ENCODE measurements at places on chromosomes 4 and X.
A peak's percentile ranks its signal among the peaks of the same experiment; 100 is the strongest.

GRCh38 chr4:42366959-42367358, 30.3 kb upstream of the SHISA3 start:
- DNase-seq, result no peak

DNA sequence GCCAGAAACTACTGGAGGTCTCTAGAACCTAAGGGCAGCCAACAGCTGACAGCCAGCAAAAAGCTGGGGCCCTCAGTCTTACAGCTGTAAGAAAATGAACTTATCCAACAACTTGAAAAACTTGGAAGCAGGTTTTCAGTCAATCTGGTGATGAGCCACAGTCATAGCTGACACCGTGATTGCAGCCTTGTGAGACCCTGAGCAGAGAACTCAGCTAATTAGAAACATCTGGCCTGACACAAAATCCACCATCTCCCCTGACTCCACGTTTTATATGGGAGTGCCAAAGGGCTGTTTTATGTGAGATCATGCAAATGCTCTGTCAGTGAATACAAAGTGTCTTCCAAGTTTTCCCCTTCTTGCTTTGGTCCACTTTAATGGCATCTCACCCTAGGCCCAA, 198.8 kb upstream of the DCAF8L1 start:
- DNase-seq, result no peak

- no peak for DNase-seq
Measured at GRCh38 chr4:87044511-87045233, 109.9 kb downstream of the AFF1 start.

DNA sequence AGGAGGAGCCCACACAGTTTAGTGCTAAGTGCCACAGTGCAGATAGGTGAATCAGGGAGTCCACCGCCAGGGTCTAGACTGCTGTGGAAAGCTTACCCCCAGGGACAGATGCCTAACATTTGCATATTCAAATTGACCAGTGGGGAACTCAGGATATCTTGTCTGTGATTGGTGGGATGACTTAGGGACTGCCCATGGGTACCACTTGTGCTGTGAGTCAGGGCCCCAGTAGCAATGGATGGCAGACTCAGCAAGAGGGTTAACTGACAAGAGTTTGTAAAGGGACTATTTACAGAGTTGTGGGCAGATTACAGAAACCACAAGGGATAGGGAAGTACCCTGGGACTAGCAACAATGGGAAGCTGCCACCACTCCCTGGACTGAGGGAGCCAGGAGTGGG, 282.1 kb downstream of the BCOR start:
- no peak for DNase-seq

GRCh38 chr4:97374526-97374925, 768.8 kb downstream of the STPG2 start:
- DNase-seq, result no peak

GRCh38 chrX:39288592-39288991, 487.3 kb downstream of the MID1IP1 start:
- no peak for DNase-seq

DNA sequence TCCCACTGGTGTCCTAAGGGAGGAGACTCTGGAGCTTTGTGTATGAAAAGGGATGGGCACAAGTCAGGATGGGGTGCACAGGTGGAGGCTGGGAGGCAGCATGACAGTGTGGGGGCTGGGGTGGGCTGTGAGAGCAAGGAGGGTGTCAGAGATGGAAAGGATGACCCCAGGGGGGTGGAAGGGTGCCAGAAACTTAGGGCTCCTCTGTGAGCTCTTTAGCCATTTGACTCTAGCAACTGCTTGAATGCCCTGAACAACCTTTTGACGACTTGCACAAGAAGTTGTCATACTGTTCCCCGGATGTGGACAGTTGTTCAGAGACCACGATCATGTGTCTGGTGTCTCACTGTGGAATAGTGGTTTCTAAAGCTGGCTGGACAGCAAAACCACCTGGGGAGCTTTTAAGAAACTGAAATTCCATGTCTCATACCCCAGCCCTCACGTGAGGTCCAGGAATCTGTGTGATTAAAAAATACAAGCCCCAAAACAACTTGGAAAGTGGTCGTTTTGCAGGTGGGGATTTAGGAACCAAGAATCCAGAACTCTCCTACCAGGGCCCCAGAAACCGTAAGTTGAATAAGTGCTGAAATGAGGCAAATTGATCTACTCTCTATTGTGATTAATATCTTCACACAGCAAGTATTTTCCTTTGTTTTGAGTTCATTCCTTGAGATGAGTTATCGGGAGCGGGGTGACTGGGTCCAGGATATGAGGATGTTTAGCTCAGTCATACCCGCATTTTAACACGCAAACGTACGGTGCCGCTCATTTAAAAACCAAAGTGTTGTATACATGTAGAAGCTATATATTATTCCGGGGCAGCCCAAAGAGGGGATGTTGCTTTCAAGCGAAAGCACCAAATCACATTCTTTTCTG, 3.4 kb downstream of the RHOH start:
- DNase-seq, result peak; percentile 48

GRCh38 chr4:75327804-75328512, 186.2 kb downstream of the RCHY1 start:
- no peak for DNase-seq

DNA sequence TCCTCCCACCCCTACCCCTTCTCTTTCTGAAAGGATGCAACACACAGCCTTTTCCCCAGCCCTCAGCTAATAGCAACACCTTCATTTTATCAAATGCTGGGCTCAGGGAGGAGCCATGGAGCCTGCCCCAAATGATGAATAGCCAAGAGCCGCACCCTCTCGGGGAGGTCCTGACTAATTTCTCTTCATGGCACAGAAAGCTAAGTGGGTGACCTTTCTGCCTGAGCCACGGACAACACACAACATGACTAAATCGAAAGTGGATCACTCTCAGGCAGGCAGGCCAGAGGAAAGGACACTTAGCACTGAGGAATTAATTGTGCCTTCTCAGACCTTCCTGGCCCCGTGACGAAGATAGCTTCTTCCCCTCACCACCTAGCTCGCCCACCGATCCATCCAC, 165.1 kb upstream of the RAI2 start:
- DNase-seq, result no peak

- no peak for DNase-seq
Measured at GRCh38 chr4:101287324-101287723, 60.0 kb downstream of the PPP3CA start.

DNA sequence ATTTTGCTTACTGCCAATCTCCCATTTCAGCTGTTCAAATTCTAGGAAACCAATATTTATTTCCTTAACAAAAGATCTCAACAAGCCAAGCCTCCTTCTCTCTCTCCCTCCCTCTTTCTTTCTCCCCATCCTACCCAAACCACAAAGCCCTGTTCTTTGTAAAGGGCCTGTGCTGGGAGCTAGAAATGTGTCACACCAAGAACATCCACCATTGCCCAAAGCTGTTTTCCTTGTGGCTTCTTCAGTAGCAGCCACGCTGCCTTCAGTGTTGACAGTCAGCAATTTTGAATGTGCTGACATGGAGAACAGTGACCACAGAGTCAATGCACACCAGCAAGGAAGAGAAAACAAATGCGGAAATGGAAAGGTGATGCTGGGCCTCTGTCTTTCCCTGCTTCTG, 203.0 kb downstream of the MAML3 start:
- no peak for DNase-seq

DNA sequence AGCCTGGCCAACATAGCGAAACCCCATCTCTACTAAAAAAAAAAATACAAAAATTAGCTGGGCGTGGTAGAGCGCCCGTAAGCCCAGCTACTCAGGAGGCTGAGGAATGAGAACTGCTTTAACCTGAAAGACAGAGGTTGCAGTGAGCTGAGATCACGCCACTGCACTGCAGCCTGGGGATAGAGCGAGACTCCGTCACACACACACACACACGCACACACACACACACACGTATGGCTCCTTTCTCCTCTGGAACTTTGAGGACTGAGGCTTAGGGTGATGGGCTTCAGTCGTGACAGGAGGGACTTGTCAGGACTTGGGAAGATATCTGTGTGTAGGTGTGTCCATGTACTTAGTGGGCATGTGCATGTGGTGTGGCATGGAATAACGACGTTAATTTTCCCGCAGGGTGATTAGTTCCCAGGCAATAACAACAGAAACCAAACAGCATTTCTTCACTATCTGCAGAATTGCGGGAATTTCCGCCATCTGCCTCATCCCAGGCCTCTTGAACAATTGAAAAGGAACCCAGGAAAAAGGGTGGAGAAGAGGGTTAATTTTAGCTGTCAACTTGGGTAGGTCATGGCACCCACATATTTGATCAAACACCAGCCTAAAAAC, 47.7 kb downstream of the RWDD4 start:
- DNase-seq, result no peak

GRCh38 chr4:116959045-116959444, 126.3 kb downstream of the TRAM1L1 start:
- DNase-seq, result no peak

DNA sequence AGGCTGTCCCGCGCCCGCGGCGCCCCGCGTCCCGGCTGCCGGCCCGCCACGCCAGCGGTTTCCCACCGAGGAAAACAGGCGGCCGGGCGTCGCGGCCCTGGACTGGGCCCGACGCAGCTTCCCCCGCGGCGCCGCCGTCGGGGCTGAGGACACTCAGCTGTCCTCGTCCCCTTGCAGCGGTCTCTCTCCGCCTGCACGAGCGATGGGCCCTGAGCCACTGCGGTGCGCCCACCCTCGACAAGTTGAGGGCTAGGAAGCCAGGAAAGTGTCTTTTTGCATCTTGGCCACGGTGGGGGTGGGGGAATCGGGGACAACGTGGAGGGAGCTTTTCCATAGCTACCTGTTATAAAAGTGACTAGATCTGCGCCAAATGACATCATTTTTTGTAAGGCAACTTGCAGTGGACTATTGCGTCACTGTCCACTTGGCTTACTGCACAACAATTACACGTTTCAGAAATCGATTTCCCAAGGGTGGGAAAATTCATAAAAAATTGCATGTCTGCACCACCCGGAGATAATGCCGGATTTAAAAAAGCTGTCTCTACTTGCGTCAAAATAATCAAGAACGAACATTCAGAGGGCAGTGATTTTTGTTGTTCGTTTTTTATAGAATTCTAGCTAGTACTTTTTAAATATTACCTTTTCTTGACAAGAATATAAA, 1.1 kb downstream of the KLHL15 start:
- no peak for DNase-seq

DNA sequence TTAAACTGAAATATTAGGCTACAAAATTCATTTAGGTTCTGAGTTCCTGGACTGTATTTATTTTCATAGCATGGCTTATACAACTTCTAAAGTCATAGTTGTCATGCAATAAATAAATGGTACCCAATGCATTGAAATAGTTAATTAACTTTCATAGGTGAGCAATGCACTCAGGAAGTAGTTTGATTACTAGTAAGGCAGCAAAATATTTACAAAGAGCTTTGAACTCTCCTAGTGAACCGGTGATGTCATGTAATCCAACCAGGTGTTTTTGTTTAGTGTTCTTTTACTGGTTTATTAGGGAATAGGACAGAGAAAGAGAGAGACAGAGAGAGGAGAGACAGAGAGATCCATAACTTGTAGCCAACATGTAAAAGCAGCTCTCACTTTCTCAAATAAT, 228.6 kb upstream of the CTSO start:
- DNase-seq, result no peak

DNA sequence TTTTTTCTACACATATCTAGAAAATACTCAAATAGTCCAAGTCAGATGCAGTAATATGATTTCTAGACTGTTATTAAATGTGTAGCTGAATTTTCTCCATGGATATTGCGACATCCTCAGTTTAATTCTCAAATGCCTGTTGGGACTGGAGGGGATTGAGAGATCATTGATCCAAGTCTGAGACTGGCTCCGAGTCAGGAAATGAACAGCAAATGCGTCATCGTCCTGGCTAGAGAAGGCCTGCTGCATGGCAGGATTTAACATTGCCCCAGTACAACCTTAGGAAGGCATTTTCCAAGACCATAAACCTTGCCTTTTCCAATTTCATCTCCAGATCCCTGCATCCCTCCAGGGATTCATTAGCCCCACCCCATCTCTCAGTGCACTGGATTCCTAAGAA, 56.6 kb upstream of the SLC6A14 start:
- DNase-seq, result no peak

- DNase-seq, result no peak
Measured at GRCh38 chr4:102868153-102868780, 525 bp upstream of the CISD2 start.

GRCh38 chrX:9907645-9908387, 59.3 kb upstream of the CLDN34 start:
- no peak for DNase-seq

DNA sequence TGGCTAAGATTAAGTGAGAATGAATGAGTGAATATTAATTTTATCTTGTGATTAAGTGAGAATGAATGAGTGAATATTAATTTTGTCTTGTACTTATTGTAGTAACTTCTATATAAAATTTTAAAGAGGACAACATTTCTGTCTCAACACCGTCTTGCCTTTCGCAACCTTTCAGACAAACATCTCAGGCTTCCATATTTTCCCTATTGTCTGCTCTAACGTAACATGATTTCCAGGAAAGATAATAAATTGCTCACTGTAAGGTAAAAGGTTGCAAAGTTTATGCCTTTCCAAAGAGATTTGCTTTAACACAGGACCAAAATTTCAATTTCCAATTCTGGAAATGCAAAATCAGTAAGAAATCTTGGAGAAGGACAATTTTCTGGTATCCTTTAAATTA, 41.7 kb upstream of the SLC39A8 start:
- DNase-seq, result no peak

GRCh38 chrX:126551725-126552312, 795 bp downstream of the DCAF12L1 start:
- no peak for DNase-seq

DNA sequence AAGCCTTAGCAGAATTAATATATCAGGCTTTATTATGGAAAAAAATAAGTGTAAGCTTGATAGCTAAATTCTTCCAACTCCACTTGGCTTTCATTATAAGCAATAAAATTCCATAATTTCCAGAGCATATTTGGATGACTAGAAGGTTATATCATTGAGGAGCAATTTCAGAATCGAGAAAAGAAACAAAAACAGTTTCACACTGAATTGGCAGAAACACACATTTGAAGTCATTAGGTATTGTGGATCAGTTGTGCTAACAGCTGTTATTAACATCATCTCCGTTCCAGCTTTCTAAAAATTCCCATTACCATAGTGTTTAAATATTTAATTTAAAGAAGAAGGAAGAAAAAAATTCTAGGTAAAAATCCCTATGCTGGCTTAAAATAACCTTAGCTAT, 92.6 kb downstream of the ANTXR2 start:
- no peak for DNase-seq

DNA sequence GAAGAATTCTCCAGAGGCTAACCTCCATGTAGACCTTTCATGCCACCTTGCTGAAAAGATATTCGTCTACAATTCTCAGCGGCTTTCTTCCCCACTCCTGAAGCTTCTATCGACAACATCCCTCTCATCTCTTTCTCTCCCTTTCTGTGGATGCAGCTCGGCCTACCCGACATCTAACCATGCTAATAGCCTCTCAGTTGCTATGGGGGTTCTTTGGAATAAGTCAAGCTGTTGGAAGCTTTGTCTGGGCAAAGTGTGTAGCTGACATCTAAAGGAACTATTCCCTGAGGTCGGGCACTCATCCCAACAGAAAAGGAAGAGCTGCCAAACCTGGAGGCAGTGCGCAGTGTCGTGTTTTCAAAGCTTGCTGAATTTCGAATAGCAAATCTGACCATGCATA, 192.1 kb downstream of the RBMX2 start:
- no peak for DNase-seq

- DNase-seq, result no peak
Measured at GRCh38 chr4:168057412-168057811, 34.9 kb upstream of the ANXA10 start.

- DNase-seq, result no peak
Measured at GRCh38 chr4:111849746-111850284, 295.4 kb upstream of the FAM241A start.
